Frontal cortex (tissue), 4 donors: ENCODE measurements at places on chromosomes 2 and 18.

DNA sequence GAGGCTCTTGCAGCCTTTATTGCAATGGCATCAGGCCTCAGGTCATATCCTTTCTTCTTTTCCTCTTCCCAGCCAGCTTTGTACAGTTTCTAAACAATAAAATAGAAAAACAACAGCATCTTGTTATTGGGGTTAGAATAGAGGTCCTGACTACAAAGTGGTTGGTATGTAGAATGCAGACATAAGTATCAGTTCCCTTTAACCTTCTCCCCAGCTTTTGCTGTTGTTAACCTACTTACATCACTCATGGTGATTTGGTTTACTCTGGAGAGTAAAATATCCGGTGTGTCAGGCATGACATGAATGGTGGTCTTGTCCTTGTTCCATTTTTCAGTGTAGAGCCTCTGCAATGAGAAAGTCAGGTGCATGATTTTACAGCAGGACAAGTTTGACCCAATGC lies 69.8 kb downstream of the NEB start:
- DNase-seq, result no peak

DNA sequence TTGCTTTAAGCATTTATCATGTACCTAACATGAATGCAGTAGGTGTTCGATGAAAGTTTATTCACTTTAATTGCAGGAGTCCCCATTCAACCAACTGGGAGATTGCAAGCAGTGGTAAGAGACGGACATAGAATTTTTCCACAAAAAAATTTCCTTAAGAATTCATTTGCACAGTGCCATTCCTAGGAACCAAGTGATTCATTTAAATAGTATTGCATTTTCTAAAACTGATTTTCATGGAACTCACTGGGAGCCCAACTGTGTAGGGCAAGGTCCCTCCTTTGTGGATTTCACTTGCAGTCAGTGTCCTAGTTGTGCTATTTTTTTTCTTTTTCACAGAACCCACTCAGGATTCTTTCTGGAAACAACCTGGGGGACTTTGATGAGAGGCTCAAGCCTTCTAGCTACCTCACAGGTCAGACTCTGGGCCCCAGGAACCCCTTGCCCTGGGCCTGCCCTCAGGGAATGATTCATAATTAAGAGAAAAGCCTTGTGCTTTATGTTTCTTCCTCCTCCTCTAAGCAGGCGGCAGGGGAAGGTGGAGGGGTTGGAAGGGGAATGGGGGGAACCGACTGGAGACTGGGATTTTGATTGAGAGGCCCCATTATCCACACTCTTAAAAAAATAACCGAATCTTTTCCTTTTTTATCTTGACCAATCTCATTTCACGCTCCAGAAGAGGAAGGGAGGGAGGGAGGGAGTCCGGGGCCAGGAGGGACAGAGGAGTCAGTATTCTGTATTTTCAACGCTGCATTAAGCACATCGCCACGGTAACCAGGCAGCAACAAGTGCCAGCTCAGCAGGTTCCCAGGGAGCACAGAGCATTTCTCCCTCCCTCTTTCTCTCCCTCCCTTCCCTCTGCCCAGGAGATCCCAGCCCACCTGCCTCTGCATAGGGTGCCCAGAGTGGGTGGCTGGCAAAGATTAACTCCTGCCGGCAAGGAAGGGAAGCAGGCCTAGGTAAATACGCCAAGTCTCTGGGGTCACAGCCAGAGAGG lies 51.8 kb downstream of the PSD4 start:
- no peak for DNase-seq

- DNase-seq, result no peak
Observed at GRCh38 chr2:104850361-104851290, 3.3 kb upstream of the POU3F3 start.

DNA sequence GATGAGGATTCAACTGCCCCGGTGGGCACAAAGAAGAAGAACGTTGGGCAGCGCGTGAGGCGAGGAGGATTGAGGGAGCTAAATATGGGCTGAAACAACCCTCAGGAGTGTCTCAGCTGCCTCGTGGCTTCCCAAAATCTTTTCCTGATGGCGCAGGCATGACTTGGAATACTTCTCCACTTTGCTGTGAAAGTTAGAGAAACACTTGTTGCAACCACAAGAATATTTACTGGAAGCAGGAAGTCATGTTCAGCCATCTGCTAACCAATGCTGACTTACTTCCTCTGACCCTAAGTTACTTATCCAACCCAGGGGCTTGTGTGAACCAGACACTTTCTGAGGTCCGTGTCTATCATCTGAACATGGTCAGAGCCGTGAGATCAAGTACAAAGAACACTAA lies 148.8 kb downstream of the ARL4C start:
- no peak for DNase-seq

DNA sequence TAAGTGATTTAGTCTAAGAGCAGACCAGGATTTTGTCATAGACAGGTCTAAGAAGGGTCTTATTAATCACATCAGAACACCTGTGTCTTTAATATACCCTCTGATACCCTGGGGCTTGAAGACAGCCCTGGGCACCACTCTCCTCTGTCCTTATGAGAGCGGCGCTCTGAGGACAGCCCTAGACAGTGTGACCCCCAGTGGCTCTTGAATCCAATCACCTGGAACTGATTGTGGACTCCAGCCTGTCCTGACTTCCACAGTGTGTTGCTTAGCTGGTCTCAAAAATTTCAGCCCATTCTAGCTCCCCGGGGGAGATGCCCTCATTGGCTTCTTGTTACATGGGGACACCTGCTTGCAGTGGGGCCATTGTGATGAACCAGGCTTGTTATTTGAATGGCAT lies 195.8 kb upstream of the SMAD2 start:
- no peak for DNase-seq

GRCh38 chr18:3748086-3748485 lies 298.1 kb downstream of the TGIF1 start:
- DNase-seq, result no peak

GRCh38 chr18:38933322-38933721 lies 1367.7 kb upstream of the CELF4 start:
- no peak for DNase-seq

DNA sequence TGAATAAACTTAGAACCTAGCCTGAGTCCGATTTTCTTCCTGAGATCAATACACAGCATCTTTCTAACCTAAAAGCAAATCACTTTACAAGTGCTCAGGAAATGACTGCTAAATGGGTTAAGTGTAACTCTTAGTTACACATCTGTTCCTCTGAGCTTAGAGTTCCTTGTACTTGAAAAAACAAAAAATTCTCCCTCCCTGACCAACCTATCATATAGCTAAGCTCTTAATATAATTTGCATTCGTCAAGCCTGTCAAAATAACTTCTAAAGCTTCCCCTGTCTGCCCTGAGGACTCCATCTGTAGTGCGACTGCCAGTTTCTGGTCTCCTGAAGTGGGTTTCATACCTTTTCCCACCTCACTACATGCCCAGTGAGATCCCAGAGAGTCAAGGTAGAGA lies 190.4 kb downstream of the NCK2 start:
- DNase-seq, result no peak

GRCh38 chr2:43762286-43762685 lies 11.6 kb upstream of the DYNC2LI1 start:
- no peak for DNase-seq

- DNase-seq, result no peak
Observed at GRCh38 chr2:12787891-12788801, 71.4 kb downstream of the TRIB2 start.

DNA sequence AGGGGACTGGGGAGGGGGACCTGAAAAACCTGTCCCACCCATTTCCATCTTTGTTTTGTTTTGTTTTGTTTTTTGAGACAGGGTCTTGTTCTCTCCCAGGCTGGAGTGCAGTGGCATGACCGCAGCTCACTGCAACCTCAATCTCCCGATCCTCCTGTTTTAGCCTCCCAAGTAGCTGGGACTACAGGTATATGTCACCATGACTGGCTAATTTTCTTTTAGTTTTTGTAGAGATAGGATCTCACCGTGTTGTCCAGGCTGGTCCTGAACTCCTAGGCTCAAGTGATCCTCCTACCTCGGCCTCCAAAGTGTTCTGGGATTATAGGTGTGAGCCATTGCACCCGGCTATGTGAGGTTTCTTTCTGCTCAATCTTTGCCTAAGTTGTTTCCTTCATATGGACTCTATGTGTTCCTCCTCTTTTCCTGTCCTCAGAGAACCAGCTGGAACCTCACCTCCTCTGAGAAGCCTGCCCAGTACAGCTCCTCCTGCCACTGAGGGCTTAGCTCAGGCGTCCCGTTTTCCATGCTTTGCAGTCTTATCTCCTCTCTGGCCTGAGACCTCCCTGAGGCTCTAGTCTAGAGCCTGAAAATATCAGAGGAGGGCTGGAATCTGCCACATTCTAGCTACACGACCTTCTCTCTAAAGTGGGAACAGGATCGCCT lies 74.8 kb downstream of the HS1BP3 start:
- DNase-seq, result no peak

- DNase-seq, result no peak
Observed at GRCh38 chr2:181190711-181191110, 210.3 kb downstream of the UBE2E3 start.

- no peak for DNase-seq
Observed at GRCh38 chr2:173716458-173717052, 248.6 kb downstream of the SP3 start.

- DNase-seq, result no peak
Observed at GRCh38 chr18:26809346-26809745, 56.2 kb downstream of the AQP4 start.
